ENCODE measurements at places on chromosomes 12 and 14.

DNA sequence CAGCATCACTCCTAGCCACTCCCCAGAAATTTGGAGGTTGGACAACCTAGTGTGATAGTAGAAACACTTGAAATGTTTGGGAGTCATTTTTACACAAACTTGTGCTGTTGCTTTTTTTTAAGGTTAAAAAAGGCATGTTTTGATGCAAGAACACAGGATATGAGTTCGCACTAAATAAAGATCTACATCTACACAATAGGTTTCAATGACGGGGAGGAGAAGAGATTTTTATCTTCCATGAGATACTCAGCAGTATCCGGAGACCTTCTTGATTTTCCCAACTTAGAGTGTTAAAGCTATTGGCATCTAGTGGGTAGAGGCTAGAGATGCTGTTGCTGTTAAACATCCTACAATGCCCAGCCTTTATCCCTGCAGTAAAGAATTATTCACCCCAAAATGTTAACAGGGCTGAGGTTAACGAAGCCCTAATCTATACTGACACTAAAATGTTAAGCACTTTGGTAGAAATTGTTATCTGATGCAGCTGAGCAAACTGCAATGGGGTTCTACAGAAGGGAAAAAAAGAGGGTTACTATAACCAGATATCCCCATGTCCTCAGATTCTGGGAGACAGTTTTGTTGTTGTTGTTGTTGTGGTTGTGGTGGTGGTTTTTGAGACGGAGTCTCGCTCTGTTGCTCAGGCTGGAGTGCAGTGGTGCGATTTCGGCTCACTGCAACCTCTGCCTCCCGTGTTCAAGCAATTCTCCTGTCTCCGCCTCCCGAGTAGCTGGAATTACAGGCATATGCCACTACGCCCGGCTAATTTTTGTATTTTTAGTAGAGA is 14.0 kb upstream of the PCNX1 start:
- DNase-seq, result no peak

- no peak for DNase-seq
Observed at GRCh38 chr14:102807013-102807406, 29.8 kb downstream of the TRAF3 start.

- DNase-seq, result no peak
Observed at GRCh38 chr12:93877446-93877845, 200.3 kb downstream of the CRADD start.

- peak; percentile 21 for DNase-seq
Observed at GRCh38 chr14:71267691-71268090, 360.4 kb downstream of the PCNX1 start.

GRCh38 chr12:50924439-50925341 is 27.7 kb upstream of the HIGD1C start:
- DNase-seq, result peak; percentile 53

DNA sequence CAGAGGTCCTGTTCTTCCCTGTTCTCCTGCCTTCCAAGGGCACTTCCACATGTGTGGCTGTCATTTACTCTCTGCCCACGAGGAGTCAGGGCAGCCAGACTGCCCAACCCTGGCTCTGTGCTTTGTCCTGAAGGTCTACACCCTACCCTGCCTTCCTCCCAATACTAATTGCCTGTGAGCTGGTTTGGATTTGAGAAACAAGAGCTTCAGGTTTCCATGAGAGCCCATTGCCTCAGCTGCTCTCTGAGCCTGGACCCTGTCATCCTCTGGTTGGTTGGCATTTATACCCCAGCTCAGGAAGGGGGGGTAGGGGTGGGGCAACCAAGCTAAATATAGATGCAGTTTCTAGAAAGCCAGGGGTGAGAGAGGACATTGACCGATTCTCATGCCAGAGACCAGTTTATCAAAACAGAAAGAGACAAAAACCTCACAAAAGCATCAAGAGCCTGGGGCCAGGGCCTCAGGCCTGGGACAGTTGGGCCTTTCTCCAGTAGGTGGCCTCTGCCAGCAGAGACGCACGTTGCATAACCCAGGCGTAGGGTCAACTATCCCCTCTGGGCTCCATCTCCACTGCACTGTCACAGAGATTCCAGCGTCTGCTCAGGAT is 34.5 kb downstream of the VDR start:
- no peak for DNase-seq

DNA sequence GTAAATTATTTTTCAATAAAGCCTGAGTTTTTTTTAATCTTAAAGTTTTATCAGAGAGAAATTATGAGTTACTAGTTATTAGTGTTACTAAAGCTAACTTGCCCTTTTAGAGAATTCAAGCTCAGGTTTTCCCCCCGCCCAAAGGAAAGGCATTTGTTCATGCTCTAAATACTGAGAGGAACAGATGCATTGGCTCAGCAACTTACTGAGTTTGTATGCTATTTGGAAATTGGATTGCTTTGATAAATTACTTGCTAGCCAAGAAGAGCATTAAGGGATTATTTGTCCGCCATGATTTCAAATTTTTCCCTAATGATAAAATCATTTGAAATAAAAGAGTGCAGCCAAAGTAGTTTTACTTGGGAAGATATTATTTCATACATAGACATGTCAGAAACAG is 149.4 kb downstream of the METTL25 start:
- DNase-seq, result no peak

GRCh38 chr12:71610031-71610795 is 53.4 kb downstream of the ZFC3H1 start:
- DNase-seq, result peak; percentile 11

DNA sequence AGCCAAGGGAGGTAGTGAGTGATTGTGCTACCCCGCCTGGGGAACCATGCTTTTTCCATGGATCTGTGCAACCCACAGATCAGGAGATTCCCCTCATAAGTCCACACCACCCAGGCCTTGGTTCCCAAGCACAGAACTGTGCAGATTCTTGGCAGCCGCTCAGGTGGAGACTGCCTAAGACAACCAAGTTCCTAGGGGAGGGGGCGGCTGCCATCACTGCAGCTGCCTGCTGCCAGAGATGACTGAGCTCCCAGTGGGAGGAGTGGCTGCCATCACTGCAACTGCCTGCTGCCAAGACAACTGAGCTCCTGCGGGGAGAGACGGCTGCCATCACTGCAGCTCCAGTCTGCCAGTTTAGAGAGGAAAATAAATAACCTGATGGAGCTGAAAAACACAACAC is 138.3 kb upstream of the GARIN2 start:
- DNase-seq, result no peak

- no peak for DNase-seq
Observed at GRCh38 chr12:3263282-3263681, 186.1 kb downstream of the TSPAN9 start.

GRCh38 chr12:58408516-58408915 is 467.1 kb downstream of the ATP23 start:
- DNase-seq, result no peak

GRCh38 chr14:71163842-71164629 is 256.8 kb downstream of the PCNX1 start:
- DNase-seq, result no peak

- peak; percentile 62 for DNase-seq
Observed at GRCh38 chr14:91372671-91373495, 44.7 kb downstream of the CCDC88C start.

DNA sequence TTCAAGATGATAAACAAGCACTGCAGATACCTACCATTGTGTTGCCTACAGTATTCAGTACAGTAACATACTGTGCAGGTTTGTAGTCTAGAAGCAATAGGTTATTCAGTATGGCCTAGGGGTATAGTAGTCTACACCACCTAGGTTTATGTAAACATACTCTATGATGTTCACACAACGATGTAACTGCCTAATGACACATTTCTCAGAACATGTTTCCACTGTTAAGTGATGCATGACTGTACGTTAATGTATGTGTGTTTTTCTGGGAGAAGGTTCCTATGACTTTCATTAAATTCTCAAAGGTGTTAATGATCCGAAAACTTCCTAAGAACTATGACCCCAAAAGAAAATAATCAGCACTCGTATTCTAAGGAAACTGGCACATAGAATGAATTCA is 20.9 kb upstream of the CALM1 start:
- no peak for DNase-seq

GRCh38 chr12:13205809-13206559 is 9.5 kb downstream of the EMP1 start:
- no peak for DNase-seq

GRCh38 chr12:47610686-47611252 is 95.1 kb downstream of the RPAP3 start:
- DNase-seq, result no peak

- no peak for DNase-seq
Observed at GRCh38 chr14:92495027-92495426, 18.6 kb upstream of the RIN3 start.

- no peak for DNase-seq
Observed at GRCh38 chr12:94525951-94526350, 66.3 kb upstream of the CEP83 start.

DNA sequence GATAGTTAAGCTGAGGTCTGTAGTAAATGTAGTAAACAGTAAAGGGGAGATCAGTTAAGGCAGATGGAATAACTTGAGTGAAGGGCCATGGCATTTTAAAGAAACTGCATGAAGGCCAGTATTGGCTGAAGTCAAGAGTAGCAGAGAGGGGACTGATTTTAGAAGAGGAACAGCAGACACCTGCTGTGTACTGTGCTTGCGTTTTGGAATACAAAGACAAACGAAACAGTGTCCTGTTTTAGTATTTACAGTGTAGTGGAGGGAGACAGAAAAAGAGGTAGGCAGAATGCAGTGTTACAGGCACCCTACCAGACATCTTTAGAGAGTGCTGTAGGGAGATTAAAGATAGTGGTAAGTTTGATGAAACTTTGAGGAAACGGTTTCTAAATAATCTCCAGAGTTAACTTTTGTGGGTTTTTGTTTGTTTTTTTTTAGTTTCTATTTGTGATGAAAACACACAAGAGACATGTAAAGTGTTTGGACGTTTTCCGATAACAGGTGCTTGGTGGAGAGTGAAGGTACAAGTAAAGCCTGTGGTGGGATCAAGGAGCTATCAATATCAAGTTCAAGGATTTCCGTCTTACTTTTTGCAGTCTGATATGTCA is 2.1 kb downstream of the HELB start:
- peak; percentile 27 for DNase-seq

GRCh38 chr12:50538182-50538581 is 33.4 kb downstream of the DIP2B start:
- DNase-seq, result no peak

GRCh38 chr14:72492196-72492595 is 401.7 kb downstream of the DPF3 start:
- no peak for DNase-seq

- DNase-seq, result no peak
Observed at GRCh38 chr12:67056329-67056728, 212.8 kb upstream of the CAND1 start.

- DNase-seq, result no peak
Observed at GRCh38 chr12:21428241-21428640, 9.2 kb upstream of the PYROXD1 start.

- DNase-seq, result no peak
Observed at GRCh38 chr12:105910030-105910429, 228.7 kb downstream of the NUAK1 start.

DNA sequence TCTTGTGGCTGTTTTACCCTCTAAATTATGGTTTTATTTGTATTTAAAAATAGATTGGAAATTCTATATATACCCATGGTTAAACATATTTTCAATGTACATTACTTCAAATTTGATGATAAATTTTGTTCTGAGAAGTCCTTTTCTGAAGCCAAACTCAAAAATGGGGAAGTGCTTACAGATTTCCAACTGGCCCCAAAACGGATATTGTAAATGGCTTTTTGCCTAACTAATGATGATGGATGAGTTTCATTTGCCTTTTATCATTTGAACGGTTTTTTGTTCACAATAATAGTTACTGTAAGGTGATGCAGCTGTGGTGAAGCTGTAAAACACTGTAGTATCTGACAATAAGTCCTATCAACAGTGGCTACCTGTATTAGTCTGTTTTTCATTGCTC is 136.9 kb downstream of the FUT8 start:
- no peak for DNase-seq

- no peak for DNase-seq
Observed at GRCh38 chr14:21109377-21110138, 8.7 kb downstream of the TMEM253 start.
